ENCODE measurements at places on chromosomes 7 and 10. TPM values are rescaled to one million over a fixed set of nuclear protein-coding genes. Genes with fewer than 3 reads are reported as not detected.

DNA sequence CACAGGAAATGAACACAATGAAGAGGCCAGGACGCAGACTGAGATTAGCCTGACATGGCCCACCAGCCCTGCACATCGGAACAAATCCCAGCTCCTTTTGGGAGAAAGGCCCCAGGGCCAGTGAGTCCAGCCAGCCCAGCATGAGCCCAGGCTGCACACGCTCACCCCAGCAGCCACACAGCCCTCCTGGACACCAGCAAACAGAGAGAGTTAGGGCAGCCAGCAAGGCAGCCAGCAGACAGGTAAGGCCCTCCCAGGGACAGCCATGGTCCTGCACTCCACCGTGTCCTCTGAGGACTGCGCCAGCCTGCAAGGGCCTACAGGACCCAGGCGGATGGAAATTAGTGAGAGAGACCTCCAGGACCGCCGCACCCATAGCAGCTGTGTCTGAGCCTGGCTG lies 8.1 kb upstream of the GRID1 start:
- no peak for DNase-seq

TMEM130 gene
- 1.5 TPM for total RNA-seq

DNA sequence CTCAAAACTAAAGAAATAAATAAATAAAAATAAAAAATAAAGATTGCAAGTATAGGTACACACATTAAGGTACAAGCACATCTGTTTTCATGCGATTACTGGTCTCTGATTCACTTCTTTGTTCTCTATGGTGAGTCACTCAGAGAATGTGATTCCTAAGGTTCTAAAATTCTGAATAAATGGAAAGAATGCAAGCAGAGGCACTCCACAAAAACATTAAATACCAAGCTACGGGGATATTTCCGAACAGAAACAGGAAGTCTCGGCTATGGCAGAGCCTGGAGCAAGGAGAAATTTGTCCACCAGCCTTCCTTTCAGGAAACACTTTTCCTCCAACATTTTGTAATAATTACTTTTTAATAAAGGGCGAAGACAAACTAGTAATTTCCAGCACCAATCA lies 1.4 kb downstream of the VOPP1 start:
- no peak for DNase-seq

DNA sequence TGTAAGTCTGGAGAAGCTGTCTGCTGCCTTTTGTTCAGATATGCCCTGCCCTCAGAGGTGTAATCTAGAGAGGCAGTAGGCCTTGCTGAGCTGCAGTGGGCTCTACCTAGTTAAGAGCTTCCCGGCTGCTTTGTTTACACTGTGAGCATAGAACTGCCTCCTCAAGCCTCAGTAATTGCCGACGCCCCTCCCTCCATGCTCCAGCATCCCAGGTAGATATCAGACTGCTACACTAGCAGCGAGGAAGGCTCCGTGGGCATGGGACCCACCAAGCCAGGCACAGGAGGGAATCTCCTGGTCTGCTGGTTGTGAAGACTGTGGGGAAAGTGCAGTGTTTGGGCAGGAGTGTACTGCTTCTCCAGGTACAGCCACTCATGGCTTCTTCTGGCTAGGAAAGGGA lies 26.4 kb upstream of the CXCL12 start:
- DNase-seq: no peak

- peak; percentile 44 for DNase-seq
Observed at GRCh38 chr7:139203992-139204391, 27.0 kb upstream of the UBN2 start.

DNA sequence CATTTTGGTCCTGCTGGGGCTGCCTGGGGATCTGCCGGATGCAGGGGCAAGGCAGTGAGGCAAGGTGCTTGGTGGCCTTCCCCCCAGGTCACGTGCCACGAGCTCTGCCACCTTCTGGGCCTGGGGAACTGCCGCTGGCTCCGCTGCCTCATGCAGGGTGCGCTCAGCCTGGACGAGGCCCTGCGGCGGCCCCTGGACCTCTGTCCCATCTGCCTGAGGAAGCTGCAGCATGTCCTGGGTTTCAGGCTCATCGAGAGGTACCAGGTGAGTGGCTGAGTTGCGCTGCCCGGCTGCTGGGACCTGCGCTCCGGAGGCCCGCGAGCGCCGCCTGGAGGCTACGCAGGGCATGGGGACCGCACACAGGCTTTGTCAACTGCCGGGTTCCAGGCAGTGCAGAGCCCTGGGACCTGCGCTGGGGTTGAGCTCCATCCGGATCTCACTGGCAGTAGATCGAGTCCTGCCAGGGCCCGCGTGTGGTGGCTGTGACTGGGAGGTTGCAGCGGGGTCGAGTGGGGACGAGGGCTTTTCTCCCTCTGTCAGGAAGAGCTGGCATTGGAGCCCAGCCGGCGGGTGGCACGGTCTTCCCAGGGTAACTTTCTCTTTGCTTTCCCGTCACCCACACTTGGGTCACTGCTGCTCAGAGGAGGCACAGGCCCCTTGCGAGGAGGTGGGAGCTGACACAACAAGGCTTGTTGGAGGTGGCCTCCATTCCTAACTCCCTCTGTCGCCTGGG lies 21.7 kb downstream of the AMZ1 start:
- peak; percentile 93 for DNase-seq

DNA sequence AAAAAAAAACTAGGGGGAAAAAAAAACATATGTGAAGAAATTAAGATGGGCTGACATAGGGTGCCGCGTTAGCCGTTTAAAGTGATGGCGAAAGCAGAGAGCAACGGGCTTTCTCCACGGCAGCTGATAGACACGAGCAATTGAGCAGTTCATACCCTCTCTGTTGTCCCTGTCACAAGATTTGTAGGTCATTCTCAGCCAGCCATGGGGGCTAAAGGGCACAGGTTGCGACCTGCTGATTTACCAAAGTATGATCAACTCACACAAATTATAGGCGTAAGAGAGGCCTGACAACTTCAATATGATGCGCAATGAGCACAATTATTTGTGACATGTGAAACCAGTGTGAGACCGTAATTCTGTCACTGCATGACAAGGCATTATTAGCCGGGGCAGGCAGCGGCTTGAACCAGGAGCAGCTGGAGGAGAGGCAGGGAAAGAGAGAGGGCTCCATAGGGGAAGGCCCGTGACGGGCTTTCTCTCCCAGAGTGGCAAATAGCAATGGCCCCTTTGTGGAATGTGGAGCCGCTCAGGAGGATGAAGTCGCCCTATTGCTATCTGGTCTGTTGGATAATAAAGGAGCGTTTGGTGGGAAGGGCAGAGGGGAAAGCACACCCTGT lies 195.1 kb upstream of the HABP2 start:
- DNase-seq: peak; percentile 37

DNA sequence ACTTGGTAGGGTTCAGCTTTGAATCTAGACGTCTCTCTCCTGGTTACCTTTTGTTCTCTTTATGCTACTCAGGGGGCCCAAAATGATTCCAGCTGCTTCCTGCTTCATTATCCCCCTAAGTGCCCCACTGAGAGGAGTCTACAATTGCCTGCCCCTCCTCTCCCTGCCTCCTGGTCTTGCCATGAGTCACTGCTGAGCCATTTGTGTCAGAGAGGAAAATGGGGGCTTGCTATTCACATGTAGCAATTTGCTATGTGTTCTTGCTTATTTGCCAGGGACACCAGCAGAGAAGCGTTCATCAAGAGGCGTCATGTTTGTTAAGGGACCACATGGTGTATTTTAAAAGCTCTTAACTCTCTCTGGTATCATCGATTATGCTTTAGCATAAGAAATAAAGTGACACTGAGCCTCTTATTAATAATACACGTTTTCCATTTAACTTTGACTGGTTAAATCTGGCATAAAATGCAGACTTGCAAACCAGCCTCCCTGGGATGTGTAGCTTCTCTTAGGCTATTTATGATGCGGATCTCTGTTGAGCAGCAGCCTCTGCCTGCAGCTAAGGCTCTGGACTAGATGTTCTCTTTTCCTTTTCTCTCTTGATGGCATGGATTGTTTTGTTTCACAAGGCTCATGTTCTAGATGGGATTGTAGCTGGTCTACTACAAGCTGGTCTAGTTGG lies 239.3 kb downstream of the AUTS2 start:
- DNase-seq: peak; percentile 60

DNA sequence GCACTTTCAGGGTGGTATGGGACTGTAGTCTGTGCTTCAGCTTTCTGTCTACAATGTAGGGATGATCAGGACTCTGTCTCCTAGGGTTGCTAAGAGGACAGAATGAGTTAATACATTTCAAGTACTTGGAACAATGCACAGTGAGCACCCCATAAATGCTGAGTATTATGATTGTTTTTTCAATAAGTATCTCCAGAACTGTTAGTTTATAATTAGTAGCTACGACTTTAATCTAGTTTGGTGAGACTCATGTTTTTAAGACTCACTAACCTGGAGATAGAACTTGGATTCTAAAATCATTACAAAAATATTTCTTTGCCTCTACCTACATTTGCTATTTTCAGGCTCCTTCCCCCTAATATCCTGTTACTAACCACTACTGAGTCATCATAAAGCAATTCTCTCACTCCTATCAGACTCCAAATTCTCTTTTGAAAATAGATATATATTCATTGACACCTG lies 95.3 kb downstream of the CPED1 start:
- no peak for DNase-seq

- DNase-seq: no peak
Observed at GRCh38 chr10:17077346-17077781, 52.2 kb downstream of the CUBN start.

Data from GM23338 (cell line).